ENCODE measurements at places on chromosomes 11 and 22.

- no peak for DNase-seq
These were observed 611.5 kb upstream of the B3GAT1 start for GRCh38 chr11:135023499-135023898.

DNA sequence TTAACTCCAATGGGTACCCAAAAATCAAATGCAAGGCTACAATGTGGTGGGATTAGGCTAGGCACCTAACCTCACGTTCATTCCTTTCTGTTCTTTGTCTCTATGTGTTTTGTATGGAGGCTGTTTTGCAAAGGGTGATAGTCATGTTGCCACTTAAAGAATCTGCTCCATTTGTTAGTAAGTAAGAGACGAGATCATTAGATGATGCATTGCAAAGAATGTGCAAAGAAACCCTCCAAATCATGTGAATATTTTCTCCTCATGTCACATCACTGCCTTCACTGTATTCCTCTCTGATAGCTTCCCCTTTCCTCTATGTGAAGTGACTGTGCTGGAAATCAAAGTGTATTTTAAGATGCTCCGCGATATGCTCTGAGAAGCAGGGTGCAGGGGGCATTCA lies 11.9 kb downstream of the SYT13 start:
- no peak for DNase-seq

DNA sequence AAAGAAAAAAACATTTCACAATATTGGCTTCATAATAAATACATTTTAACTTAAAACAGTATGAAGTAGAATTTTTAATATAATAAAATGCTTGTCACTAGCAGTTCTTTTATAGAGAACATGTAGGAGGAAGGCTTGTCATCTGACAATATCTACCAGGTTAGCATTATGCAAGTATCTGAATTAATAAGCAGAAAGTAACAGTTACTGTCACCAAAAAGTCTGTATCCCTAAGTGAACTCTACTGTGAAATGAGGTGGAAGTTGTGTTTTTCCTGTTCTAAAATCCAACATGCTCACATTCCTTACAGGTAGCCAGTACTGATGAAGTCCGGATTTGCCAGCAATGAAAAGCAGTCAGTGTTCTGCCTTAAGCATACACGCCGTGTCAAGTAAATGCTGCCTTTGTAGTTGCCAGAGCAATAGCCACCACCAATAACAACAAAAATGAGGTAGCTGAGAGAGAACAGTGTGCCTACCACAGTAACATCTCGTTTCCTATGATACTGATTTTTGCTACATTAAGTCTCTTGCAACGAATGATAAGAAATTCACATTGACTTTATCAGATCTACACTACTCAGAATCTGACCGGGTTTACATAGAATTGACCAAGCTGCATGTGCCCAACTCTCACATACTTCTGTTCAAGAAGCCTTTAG lies 95.5 kb downstream of the SIK3 start:
- no peak for DNase-seq

- DNase-seq, result no peak
These were observed 90.4 kb downstream of the TTC28 start for GRCh38 chr22:28589102-28589750.

- no peak for DNase-seq
These were observed 64.7 kb downstream of the DHCR7 start for GRCh38 chr11:71383461-71383860.

DNA sequence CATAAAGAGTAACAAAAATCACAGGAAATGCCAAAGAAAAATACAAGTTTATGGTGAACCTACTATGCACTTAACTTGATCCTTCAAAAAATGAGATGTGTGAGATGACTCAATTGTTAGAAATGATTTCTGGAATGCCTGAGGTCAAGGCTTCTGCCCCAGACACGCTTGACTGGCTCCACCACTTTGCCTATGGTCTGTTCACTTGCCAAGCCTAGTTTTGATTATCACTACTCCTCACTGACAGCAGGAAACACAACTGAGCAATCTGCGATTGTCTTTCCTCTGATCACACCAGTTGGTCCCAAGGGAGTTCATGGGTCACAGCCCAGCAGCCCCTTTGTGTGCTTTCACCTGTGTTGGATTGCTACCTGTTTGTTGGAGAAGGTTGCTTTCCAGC lies 20.6 kb upstream of the PRDM10 start:
- peak; percentile 87 for DNase-seq

DNA sequence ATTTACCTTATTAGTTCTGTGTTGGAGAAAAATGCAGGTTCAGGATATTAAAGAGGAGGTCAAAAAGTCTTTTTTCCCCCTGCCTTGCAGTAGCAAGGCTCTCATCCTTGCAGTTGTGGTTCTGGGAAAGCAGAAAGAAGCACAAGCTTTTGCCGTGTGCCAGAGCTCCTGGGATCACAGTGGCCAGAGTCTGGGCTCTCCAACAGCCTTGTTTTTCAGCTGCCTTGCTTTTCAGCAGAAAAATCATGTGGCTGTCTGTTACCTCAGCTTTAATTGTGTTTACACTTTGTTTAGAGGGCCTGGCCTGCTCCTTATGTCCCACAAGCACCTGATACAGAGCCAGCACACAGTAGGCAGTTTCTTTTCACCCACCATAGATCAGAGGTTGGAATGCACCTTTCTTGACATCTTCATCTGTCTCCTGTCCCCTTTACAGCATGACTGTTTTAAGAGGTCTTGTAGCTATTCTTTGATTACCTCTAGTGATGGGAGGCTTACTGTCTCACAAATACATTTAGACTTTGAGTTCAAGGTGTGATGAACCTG lies 67.5 kb downstream of the TEAD1 start:
- DNase-seq, result no peak

DNA sequence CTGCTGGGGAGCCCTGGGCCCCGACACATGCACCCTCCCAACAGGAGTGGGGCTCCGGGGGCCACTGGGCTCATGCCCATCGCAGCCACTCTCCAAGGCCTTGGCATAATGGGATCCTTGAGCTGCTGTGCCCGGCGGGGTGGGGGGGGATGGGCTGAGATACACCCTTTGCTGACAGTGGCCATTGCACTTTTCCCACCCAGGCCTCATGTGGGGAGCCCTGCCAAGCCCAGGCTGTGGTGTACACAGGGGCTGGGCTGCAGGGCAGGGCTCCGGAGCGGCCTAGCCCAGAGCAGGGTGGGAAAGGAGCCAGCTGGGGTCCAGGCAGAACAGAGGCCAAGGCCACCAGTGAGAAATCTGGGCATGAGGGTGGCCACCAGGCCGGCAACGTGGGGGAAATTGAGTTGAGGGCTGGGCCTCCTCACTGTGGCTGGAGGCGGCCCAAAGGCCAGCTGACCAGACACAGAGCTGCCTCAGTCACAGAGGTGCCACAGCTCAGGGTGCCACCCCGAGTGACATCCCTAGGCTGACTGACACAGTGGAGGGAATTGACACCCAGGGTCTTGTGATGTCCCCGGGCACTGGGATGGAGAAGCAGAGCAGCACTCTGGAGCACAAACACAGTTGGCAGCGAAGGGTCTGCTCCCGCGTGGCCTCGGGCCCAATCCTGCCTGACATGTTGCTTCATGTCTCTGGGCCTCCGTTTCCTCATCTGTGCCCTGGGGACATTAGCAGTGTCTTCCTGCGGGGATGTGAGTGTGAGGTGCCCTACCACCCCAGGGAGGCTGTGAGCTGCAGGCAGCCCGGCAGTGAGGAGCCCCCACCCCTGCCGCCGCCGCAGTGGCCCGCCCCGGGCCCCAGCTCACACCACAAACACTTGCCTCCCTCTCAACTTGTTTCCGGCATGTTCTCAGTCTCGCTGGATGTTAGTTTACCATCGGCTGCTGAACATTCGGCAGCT lies 30.4 kb downstream of the RTN4R start:
- no peak for DNase-seq

DNA sequence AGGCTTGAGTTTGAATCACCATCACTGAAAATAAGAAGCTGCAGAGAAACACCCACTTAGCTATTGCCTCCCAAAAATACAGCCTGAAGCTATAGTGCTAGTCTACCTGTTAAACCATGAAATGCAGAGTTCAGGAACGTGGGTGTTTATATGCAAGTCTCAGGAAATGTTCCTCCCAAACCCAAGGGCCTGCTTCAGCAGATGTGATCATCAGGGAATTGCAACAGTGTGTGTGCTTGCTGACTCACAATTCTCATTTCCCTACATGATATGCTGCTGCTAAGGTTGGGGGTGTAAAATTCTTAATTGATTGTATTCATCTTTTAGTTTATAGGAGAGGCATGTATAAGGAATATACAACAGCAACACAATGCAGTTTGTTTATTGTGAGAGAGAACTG lies 49.6 kb downstream of the NUP98 start:
- peak; percentile 56 for DNase-seq

- DNase-seq, result no peak
These were observed 1.3 kb downstream of the TRAF6 start for GRCh38 chr11:36508743-36509142.

DNA sequence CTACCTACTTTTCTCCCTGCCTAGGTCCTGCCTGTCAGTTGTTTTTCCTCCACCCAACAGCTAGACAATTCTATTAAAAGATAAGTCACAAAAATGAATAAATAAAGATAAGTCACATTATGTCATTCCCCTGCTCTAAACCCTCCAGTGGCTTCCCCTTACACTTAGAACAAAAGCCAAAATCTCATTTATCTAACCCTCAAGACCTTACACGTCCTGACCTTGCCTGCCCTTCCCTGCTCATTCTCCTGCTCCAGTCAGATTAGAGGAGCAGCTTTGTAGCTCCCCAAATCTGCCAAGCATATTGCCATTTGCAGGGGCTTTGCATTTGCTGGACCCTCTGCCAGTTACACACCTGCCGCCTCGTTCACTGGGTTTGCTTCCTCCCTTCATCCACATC lies 16.7 kb downstream of the KREMEN1 start:
- DNase-seq, result no peak

- DNase-seq, result no peak
These were observed 25.7 kb downstream of the OSBP2 start for GRCh38 chr22:30720263-30720837.
